ENCODE measurements at places on chromosomes 4 and X. TPM values are rescaled to one million over a fixed set of nuclear protein-coding genes. Genes with fewer than 3 reads are reported as not detected.

- DNase-seq: no peak
These were observed 2.2 kb downstream of the MAGIX start for GRCh38 chrX:49164589-49165360.

Gene BMPR1B
- not detected for total RNA-seq

Gene PDZD4
- 3.4 TPM for total RNA-seq

Gene ARHGAP4
- total RNA-seq: 18.3 TPM

DNA sequence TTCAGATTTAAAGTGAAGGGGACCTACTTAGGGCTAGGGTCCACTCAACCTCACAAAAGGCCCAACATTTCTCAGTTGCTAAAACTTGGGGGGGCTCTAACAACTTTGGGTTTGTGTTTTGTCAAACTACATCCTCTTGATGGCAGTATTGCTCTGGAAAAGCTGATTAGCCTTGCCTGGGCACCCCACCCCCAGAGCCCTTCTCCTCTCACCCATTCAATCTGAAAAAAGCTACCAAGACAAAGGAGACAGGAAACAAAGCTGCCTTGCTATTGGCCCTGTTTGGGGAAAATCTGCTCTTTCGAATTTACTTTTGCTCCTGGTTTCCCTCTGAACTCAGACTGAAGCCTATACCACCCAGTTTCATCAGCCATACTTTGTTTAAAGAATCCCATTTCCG, 195.2 kb upstream of the STK26 start:
- DNase-seq: no peak

Gene ITM2A
- 8.5 TPM for total RNA-seq

DNA sequence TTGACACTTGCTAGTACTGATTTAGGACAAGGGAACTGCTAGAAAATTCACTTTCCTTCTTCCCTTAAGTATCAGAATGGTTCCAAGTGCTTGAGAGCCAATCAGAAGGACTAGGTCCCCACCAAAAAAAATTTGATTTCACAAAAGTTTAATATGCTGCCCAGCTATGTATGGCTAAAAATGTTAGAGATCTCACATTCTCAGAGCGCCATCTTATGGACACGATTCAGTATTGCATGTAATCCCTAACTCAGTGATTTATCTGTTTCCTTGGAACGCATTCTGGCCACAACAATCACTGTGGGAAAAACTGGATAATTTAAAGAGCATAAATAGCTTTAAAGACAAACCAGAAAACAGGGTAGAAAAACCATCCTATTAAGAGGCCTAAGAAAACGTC, 255.1 kb upstream of the GPC4 start:
- no peak for DNase-seq

DNA sequence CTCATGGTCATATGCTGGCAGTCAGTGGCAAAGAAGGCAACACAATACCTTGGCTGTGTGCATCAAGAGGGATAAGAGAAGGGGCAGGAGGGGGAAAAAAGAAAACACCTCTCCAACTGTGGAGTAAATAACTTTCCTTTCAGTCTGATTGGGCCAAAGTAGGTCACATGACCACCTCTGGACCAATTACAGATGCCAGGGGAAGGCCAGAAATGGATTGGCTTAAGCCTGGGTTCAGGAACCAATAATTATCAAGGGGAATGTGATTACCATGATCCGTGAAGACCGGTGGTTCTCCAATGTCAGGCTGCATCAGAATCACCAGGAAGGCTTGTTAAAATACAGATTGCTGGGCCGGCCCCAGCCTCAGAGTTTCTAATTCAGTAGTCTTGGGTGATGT, 7.4 kb upstream of the ADGRG2 start:
- no peak for DNase-seq

Gene DDX53
- not detected for total RNA-seq

Gene SHROOM4
- total RNA-seq: 5.7 TPM

Measured in esophagus squamous epithelium (tissue), 5 donors.